NCI-H82 (cell line): ENCODE measurements at places on chromosomes 12 and 14.

- no peak for DNase-seq
Observed at GRCh38 chr14:24430682-24431568, 1.2 kb downstream of the KHNYN start.

DNA sequence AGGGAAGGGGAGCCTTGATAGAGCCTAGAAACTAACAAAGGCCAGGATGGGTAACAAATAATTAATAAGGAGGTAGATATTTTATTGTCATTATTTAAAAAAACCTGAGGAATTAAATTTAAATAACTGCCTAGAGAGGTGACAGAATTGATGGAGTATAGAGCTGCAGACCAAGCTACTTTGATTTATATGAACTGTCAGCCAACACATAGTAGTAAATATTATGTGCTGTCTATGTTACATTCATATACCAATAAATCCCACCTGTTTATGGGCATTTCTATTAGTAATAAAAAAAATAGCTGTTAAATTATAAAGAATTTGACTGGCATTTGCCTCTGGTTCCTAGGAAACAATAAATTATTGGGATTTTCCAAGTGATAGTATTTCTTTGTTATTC is 37.7 kb downstream of the TSPAN19 start:
- no peak for DNase-seq

DNA sequence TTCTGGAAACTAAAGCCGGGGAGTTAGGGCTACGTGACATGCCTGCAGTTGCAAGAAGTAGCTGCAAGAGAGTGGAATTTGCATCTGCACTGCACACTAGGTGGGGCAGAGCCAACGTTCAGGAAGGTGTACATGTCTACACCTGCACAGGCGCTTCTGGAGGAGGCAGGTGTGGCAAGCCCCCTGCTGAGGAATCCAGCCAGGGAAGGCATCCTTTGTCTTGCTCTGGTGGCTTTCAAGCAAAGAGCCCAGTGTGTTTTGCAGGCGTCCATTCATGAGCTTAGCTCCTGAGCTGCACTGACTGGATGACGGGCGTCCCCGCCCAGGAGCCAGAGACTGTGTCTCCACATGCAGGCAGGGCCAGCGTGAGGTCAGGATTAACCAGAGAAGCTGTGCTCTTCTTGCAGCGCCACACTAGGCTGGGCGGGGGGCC is 116.3 kb downstream of the ZFP36L1 start:
- DNase-seq = no peak

DNA sequence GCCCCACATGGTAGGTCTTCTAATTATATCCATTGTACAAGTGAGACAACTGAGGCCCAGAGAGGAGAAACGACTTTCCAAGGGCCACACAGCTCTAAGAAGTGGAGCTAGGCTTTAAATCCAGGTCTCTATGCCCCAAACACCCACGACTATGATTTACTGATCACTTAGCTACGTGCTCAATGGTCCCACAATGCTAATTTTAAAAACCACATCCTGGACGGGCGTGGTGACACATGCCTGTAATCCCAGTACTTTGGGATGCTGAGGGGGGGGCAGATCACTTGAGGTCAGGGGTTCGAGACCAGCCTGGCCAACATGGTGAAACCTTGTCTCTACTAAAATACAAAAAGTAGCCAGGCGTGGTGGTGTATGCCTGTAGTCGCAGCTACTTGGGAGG is 8.4 kb upstream of the MLEC start:
- no peak for DNase-seq

GRCh38 chr12:67517181-67517887 is 131.2 kb upstream of the DYRK2 start:
- DNase-seq = no peak

GRCh38 chr12:44525806-44526654 is 350.1 kb downstream of the NELL2 start:
- DNase-seq = no peak

- peak; percentile 93 for DNase-seq
Observed at GRCh38 chr14:96056509-96057422, 17.6 kb downstream of the C14orf132 start.

DNA sequence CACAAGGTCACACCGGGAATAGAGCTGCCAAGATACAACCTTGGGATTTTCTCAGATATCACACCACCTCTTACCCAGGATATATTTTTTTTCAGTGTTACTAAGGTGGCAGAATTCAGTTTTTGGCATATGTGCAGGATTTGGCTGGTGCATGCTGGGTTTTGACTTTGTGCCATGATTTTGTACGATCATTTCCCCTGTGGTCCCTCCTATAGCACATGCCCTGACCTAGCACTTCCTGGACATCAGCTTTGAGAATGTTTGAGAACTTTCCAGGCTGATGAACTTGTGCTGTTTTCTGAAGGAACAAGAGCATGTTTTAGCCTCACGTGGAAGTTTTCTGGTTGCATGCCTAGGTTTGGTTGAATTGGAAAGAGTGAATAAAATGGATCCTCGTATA is 11.0 kb upstream of the TBPL2 start:
- no peak for DNase-seq

DNA sequence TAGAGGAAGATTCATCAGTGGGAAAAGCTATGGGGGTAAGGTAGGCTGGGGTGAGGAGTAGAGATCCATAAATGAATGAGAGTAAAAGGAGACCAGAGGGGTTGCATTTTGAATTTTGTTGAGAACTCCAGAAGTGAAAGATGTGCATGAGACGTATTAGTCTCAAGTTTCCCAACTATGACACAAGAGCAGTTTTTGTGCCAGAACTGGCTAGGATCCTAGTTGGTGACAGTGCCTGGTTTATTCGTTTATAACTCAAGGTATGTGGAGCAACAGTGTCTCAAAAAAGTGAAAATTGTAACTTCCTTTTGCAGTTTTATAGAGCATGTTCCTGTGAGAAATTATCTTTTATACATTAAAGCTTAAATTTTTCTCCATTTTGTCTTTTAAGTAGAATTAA is 377.0 kb downstream of the NPAS3 start:
- no peak for DNase-seq

DNA sequence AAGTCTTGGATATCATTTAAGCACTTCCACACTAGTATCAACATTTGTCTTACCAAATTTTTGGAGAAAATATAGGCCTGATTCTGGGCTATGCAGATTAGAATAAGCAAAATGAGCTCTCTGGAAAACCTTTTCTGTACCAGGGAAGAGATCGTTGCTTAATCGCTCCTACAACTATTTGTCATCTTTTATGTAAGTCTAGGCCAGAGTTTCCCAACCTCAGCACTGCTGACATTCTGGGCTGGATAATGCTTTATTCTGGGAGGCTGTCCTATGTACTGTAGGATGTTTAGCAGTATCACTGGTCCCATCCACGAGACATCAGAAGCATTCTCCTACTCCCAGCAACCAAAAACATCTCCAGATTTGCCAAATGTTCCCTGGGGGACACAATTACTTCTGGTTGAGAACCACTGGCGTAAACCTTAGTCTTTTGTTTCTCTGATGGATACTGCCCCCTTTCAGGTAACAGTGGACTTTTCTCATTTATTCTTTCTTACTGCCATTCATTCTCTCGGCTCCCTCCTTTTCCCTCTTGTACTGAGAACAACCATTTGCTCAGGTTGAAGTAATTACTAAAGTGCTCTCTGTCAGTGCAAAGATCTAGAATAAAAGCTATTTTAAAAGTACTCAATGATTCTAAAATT is 316.9 kb upstream of the E2F7 start:
- DNase-seq = no peak

DNA sequence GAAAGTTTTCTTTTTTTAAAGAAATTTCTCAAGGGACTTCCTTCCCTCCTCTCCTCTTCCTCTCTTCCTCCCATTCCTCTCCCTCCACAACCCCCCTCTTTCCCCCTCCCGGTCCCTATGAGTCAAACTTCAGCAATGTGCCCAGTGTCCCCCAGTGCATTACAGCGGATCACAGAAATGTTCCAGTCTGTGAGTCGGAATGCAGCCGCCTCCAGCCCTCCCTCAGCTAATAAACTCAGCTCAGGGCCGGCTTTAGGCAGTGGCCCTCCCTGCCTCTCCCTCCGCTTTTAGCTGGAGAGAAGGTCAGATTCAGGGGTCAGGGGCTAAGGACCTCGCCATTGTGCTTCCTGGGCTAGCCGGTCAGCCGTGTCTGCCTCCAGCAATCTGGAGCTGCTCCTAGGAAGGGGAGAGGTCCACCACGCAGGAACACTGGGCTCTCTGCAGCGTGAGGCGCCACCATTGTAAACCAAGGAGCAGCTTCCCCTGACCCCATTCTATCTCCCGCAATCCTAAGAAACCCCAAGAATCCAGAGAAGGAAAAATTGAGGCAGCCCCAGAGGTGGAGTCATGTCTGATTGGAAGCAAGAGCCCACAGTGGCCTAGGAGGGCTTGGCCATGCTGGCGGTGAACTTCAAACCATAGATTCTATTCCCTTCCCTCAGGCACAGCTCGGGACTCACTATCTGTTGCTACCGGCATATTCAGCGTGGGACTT is 1.1 kb upstream of the HDAC7 start:
- peak; percentile 43 for DNase-seq

DNA sequence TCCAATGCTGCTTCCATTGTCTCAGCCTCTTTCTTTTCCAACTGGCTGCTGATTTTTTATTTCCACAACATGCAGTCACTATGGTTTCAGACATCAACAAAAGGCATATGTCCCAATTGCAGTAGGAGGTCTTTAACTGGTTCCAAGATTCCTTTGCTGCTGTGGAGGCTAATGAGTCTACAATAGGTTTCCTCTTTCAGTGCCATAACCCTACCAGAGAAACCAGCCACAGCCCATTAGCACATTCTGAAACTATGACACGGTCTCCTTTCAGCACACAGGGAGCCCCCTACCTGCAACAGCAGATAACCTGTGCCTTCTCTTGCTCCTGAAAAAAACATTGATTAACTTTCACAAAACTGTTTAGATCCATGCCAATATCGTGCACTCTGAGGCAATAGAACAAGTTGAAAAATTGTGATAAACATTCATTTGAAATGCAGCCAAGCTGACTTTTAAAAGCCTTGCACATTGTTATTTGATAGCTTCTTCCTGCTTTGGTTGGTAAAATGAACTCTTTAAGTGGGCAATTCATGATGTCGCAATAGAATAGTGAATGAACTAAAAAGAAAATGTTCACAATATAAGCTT is 32.4 kb downstream of the PLEKHG7 start:
- DNase-seq = no peak

- no peak for DNase-seq
Observed at GRCh38 chr12:57864442-57865083, 18.0 kb upstream of the CTDSP2 start.

DNA sequence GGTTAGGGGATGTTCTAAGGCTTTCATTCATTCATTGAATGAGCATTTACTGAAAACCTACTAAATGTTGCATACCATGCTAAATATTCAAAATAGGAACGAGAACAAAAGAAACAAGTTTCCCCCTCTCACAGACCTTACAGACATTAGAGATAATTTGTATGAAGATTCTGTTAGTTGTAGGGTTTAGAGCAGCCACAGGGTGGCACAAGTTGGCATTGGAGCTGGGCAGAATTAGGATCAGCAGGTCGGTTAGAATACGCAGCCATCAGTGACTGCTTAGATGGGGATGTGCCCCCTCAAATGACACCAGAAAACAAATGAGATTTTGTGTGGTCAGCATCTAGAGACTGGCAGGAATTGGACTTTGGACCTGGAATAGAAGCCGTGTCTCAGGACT is 166.3 kb upstream of the DAAM1 start:
- DNase-seq = peak; percentile 20

GRCh38 chr12:31250179-31250578 is 75.8 kb downstream of the SINHCAF start:
- DNase-seq = no peak
